ENCODE measurements at places on chromosomes 4 and X.

GRCh38 chr4:113368056-113368455 is 318.6 kb downstream of the ANK2 start:
- DNase-seq = no peak

DNA sequence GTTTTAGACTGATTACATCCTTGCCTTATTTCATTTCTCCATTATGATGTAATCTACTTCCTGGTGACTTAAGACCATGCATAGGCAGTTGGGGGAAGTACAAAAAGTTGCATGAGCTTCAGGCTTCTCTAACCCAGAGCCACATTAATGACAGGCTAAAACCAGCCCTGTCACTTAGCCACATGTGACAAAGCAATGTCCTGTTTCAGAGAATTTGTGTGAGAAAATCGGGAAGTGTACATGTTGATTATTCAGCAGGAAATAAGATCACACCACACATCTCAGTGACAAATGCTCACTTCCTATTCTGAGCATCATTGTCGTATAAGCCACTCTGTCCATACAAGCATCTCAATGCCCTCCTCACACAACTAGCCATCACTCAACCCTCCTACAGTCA is 98.5 kb upstream of the MAGEB16 start:
- DNase-seq = no peak

DNA sequence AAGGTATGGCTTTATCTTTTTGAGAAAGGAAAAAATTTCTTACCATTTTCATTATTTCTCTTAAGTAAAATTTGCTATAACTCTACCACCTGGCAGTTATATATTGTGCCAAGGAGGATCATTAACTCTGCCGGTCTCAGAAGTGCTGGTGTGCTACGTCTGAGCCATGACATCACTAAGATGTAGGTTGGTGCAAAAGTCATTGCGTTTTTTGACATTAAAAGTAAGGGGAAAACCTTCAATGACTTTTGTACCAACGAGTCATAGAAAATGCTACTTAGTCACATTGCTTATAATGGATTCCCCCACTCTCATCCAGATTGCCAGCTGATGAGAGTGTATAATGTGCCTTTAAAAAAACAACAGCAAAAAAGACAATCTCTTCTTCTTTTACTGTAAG is 569.1 kb upstream of the GALNT7 start:
- DNase-seq = no peak

DNA sequence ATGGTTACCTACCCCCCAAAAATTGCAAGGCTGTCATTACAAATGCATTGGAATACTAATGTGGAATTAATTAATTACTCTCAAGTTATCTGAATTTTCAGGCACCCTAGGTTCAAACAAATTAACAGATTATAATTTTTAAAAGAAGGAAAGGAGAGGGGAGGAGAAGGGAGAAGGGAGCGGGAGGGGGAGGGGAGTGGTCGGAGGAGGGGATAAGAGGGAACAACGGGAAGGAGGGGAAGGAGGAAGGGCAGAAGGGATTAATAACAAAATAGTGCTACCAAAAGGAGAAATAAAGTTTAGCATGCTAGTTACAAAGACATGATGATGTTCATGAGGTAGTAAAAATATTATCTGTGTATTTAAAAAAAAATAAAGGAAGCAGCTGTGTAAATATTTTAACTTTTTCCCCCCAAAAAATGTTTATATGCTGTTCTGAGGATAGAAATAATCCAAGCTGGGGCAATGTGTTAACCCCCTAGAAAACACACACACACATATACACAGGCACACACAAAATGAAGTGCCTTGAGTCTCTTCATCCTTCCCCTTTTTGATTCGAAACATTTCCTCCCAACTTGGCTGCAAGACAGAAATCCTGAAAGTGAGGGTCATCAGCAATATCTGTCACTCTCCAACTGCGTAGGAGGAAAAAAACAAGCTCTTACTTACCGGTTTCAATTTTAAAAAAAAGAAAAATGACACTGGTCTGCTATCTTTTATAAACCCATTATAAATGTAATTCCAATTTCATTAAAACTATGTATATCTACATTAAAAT is 58.8 kb downstream of the PPP3CA start:
- no peak for DNase-seq

DNA sequence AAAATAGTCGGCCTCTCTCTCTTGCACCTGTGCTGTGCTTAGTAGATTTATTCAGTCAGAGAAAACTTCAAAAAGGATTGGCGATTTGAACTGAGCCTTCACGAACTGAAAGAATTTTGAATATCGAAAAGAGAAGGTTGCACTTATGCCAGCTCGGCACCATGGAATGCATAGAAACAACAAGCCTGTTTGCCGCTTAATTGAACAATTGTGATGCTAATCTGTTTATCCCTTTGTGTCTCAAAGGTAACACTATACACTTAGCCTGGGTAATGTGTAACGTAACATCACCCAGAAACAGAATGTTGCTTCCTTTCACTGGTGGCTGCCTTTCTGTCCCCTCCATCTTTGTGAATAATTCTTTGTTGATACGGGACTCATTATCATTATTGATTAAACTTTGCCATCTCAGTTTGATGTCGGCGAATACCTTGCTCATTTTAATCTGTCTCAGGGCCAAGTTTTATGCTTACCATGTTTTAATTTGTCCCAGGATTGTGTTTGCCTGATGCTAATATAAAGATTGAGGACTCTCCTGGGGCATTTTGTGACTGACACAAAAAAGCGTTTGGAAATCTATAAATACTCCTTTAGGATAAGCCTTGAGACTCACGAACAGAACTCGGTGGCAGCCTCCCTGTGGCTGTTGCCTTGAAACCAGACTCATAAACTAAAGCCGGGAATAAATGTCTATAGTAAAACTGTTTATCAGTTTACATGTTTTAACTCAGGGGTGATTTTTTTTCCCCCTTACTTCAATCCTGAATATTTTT is 400.5 kb downstream of the RAPGEF2 start:
- DNase-seq = no peak

DNA sequence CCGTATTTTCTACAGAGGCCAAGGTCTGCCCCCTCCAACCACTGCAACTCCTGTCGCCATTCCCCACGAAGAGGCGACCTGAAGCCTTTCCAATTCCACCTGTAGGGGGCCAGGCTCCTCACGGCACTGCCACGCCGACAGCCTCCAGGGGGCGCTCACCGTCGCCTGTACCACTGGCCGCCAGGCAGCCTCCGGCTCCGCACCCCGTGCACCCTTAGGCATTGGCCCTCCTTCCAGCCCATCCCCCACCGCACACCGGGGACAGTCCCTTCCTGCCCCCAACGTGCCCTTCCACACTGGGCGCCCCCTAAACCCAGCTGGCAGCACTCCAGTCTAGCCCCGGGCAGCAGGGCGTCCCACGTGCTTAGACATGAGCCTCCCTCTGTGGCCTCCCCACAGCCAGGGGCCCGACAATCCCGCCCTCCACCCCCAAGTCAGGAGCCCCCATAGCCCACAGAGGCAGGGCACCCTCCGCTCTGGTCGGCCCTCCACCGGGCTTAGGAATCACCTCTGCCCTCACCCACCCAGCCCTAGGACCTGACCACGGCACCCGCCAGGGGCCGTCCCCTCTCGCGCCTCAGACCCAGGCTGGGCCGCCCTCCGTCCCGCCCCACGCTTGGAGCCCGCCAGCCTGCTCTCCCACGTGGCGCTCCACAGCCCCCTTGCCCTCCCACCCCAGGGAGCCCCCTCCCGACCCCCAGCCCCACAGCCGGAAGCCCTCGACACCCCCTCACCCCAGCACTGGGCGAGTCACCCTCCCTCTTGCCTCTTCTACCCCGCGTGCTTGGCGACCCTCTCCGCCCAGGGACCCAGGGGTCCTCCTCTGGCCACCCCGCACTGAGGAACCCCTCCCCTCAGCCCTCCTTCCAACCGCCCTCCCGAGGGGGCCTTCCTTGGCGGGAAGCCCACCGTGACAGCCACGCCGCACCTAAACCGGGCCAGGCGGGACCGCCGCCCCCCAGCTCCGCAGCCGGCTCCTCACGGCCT is 711 bp downstream of the PNMA6E start:
- DNase-seq = peak; percentile 46

GRCh38 chr4:151418385-151418784 is 9.4 kb downstream of the FHIP1A start:
- DNase-seq = no peak

DNA sequence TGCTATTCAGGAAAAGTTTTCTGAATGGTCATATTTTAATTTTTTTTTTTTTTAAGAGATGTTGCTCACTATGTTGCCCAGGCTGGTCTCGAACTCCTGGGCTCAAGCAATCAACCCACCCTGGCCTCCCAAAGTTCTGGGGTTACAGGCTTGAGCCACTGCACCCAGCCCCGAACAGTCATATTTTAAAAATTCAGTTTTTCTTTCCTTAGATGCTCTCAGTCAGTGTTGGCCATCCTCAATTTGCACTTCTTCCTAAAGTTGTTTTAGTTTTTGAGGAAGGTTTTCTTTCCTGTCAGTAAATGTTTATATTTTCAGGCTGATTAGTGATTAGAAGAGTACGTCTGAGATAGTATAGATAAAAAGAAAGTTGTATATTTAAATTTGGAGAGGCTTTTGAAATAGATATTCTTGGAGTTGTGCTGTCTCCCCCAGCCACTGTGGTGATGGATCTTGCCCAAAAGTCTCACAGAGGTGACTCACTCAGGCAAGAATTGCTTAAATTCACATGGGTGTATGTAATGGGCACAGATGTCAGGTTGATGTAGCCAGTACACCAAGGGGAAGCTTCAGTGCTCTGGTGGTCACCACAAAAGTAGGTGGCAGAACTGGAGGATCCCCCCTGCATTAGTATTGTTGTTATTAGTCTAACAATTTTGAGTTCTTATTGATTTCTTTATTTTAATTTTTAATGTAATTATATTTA is 72.2 kb upstream of the ELOVL6 start:
- DNase-seq = no peak

GRCh38 chr4:123110685-123111084 is 188.3 kb upstream of the NUDT6 start:
- DNase-seq = no peak

DNA sequence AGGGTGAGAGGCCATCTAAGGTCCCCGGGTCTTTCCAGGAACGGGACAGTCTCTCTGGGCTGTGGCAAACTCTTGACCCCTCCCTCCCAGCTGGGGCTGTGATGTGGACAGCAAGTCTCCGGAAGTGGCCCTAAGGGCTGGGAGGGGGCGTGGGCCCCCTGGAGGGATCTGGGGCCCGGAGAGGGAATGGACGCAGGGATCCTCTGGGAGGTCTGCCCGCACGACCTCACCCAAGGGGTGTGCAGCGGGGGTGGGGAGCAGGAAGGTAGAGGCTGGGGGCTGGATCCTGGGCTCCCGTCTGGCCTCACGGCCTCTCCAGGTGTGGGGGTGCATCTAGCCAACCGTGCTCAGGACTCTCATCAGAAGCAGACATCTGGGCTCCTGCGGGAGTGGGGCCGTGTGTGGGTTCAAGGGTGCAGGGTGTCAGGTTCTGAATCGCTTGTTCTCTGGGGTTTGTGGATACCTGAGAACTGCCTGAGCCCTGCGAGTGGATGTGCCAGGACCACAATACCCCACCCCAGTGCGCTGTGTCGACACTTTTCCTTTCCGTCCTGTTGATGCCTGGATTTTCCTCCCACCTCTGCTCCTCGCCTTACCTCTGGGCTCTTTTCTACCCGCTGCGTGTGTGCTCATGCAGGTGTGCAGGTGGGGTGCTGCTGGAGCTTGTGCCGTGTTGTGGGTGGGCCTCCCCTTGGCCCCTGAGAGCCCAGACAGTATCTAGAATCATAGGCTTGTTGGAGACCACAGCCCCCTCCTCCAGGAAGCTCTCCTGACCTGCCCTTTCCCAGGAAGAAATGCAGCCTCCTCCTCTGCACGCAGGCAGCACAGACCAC is 915 bp downstream of the CPZ start:
- DNase-seq = no peak

DNA sequence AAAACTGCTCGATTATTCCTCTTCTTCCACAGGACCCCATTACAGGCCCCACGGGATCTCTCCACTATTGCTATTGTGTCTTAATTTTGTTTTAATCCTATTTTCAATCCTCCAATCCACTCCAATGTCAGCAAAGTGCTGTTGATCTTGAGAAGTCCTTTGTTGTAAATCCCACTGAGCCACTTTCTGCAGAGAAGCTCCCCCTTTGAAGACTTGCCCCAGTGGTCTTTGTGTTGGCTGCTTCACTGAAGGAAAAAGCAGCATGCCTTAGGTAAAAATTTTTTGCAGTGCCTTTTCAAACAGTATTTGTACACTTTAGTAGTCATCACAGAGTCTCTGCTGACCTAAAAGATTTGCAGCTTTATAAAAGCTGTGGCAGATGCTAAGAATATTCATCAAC is 252.0 kb upstream of the SLC7A11 start:
- no peak for DNase-seq

GRCh38 chrX:130170752-130171445 is 863 bp upstream of the RAB33A start:
- DNase-seq = peak; percentile 39

DNA sequence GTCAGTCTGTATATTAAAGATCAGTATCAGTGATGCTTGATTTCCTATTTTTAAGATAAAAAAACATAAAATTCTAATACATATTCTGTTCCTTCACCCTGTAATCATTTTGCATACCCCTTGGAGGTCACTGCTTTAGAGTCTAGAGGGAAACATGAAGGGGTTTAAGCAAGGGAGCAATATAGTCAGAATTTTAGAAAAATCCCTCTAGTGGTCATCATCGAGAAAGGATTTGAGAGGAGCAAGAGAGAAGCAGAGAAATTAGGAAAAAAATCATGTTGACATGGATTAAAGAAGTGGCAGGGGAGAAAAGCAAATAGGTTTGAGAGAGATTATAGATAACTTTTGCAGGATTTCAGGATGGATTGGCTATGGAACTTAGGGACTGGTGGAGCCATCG is 11.1 kb downstream of the APEX2 start:
- no peak for DNase-seq

GRCh38 chr4:132344924-132345828 is 803.9 kb upstream of the PCDH10 start:
- no peak for DNase-seq

- no peak for DNase-seq
These were observed 13.7 kb upstream of the KLHL5 start for GRCh38 chr4:39048311-39048710.

- DNase-seq = no peak
These were observed 120.4 kb upstream of the STS start for GRCh38 chrX:7027071-7027470.

GRCh38 chr4:149823769-149824221 is 8.2 kb upstream of the IQCM start:
- DNase-seq = no peak

DNA sequence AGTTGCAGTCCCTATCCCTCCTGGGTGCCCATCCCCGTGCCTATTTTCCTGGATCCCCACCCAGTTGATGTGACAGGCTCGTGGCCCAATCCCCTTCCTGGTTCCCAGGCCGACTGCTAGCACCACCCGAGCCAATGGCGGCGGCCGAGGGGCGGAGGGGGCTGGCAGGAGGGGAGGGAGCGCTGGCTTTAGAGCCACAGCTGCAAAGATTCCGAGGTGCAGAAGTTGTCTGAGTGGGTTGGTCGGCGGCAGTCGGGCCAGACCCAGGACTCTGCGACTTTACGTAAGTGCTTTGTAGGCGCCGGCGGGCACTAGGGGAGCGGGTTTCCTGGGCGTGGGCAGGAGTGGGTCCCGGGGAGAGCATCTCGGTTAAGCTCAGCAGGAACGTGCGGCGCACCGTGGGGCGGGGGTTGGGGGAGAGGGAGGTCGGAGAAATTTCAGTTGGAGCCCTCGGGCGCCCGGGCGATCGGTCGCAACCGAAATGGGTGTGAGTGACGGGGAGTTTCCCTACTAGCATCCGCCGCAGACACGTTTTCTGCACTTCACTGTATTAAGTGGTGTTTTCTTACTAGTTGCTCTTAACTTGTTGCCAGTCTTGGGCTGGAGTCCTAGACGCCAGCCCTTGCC is at the start of gene PLS3:
TSS of gene PLS3 (plus strand) at position 197 of the 627 bp plus-strand sequence. CDS start 49,077 bp downstream, outside the sequence.
- DNase-seq = no peak

All from memory B cell (primary cell).